ENCODE measurements at places on chromosomes 7 and 10.

GRCh38 chr7:139830782-139831501 lies 1.9 kb downstream of the TBXAS1 start:
- no peak for DNase-seq

GRCh38 chr7:32611201-32612099 lies 116.2 kb downstream of the AVL9 start:
- DNase-seq, result no peak

DNA sequence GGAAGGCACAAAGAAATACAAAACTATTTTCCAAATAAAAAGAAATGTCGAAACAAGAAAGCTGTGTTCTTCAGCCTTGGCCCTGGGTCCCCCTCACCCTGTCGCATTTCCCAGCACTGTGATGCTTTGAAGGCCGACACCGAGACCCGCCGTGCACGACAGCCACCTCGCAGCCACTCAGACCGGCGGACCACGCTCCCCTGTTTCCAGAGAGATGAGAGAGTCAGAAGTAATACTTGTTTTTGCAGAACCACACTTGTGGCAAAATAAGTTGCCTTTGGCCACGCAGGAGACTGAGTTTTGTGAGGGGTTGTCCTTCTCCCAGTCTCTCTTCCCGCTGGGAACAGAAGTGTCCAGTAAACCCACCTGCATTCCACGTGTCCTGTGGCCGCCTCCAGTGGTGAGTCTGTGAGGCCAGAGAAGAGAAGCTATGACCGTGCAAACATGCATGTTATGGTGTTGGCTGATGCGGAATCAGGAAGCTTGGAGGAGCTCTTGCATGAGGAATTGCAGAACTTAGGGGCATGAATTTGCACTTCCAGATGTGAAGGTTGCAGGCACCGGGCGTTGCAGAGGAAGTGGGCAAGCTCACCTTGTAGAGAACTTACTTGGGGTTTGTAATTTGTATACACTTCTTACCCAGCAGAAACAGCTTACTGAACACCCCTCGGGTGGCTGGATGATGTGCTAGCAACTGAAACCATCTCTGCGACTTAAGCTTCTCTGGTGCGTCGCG lies 194.5 kb downstream of the EBF3 start:
- no peak for DNase-seq

DNA sequence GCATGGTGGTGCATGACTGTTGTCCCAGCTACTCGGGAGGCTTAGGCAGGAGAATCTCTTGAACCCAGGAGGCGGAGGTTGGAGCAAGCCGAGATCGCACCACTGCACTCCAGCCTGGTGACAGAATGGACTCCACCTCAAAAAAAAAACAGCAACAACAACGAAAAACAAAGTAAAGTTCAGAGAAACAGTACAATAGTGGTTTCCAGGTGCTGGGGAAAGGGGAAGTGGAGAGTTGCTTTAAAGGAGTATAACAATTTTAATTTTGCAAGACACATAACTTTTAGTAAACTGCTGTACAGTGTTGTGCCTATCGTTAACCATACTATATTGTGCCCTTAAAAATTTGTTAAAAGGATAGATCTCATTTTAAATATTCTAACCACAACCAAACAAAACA lies 662.7 kb upstream of the POT1 start:
- no peak for DNase-seq

GRCh38 chr7:98719396-98719795 lies 102.3 kb downstream of the NPTX2 start:
- no peak for DNase-seq

DNA sequence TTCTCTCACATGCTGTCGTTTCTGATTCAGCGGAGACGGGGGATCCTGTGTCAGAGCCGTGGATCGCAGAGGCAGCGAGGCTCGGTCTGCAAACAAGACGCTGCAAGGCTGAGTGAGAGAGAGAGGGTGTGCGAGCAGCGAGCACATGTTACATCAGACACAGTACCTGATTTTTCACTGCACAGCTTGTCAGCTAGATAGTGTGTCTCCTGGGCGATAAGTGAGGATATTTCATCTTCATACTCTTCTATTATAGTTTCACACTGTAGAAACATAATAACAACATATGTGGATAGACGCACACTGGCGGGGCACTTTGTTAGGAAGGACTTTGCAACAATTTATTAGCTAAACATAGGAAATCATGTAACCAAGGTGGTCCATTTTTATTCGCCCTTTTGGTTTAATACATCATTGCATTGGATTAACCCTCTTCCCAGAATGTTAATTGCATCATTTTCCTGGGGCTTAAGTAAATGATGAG lies 39.5 kb downstream of the CNPY1 start:
- DNase-seq, result no peak

- no peak for DNase-seq
Measured at GRCh38 chr7:50351267-50351666, 46.8 kb downstream of the IKZF1 start.

DNA sequence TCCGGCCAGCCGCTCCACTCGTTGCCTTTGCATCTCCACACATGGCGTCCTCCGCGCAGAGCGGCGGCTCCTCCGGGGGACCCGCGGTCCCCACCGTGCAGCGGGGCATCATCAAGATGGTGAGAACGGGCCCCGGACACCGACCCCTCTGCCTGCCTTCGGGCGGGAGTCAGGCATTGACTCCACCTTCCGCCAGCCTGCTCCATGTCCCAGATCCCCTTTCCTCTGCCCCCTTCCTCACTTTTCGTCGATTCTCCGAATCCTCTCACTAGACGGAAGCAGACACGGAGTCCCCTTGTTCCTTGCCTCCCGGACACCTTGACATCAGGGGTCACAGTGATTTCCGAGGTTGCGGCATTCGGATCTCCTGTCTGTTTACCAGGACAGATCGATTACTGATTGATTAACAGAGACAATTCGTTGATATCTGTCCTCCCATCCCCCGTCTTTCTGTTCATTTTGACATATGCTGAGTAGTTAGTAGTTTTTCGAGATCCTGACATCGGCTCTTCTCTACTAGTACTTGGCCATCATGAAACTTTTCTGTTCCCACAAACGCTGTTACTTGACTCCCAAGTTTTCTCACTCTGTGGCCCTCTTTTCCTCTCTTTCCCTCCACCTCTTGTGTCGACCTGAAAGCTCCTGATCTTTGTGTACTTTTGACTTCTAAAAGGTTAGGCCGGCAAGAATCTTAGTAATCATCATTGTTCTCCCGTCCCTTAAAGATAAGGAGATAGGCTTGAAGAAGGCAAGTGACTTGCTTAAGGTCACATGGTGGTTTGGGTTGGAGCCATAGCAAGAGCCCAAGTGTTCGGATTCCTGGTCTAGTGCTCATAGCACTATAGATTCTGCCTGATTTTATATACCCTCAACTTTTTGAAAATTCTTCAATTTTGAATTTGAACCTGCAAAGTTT lies 597 bp downstream of the SND1 start:
- no peak for DNase-seq

DNA sequence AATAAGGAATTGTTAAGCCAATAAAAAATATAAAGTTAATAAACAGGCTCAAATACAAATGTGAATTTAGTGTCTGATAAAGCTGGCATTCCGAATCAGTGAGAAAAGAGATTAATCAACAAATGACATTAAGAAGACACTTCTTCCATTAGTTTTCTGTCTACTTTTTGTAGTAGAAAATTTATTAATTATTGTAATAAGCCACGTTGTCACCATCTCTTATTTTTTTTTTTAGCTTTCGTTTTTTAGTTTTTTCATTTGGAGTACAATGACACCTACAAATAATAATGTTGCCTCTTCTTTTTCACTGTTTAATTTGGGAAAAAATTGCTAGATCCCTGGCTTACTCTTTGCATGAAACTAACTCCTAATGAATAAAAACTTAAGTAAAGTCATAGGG lies 46.8 kb upstream of the STEAP1B start:
- no peak for DNase-seq

GRCh38 chr7:85289279-85289678 lies 102.4 kb upstream of the SEMA3D start:
- no peak for DNase-seq

DNA sequence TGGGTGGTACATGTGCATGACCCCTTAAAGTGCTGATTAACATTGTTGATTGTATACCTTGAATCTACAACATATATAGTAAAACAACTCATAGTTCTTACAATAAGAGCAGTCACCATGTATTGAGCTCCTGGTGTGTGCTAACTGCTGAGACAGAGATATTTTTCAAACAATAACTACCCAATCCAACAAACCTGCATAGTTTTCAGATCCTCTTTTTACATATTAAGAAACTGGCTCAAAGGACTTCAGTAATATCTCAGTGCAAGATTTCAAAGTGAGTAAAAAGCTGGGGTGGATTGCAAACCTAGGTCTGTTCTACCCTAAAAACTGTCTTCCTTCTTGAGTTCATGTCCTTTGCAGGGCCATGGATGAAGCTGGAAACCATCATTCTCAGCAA lies 272.2 kb downstream of the SNX13 start:
- no peak for DNase-seq

- DNase-seq, result no peak
Measured at GRCh38 chr10:19651549-19651948, 164.7 kb upstream of the PLXDC2 start.

- DNase-seq, result no peak
Measured at GRCh38 chr10:3835770-3836169, 50.8 kb upstream of the KLF6 start.

GRCh38 chr10:109861081-109861480 lies 62.2 kb downstream of the XPNPEP1 start:
- no peak for DNase-seq

GRCh38 chr7:70616211-70616610 lies 515.7 kb upstream of the GALNT17 start:
- DNase-seq, result no peak

DNA sequence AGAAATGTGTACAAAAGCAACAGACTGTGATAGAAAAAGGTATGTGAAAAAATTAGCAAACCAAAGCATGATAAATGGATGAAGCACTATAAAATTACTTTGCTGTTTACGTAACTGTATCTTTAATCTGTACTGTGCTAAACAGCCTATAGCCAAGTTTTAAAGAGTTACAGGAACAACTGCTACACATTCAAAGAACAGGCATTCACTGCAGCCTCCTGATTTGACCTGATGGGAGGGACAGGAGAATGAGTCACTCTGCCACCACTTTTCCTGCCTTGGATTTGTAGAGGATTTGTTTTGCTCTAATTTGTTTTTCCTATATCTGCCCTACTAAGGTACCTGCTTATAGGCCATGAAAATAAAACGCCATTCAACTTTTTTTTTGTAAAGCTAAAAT lies 116.1 kb downstream of the FANK1 start:
- no peak for DNase-seq

GRCh38 chr10:97207131-97207530 lies 21.4 kb upstream of the SLIT1 start:
- DNase-seq, result no peak

DNA sequence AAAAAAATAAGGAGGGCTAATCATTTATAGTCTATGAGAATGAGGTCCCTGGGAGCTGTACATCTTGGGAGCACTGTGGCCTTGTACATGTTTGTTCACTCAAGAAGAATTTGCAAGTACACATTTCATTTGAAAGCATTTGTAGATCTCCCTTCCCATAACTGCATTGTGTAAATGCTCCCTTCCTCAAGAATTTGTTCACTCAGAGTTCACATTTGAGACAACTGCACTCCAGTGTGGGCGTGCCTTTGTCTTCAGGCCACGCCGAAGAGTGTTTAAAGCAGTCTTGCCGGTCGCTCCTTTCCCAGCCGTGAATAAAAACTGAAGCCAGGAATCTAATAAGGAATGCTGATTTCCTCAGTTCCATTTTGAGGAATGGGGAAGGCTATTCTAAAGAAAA lies 291.1 kb upstream of the LYZL1 start:
- DNase-seq, result no peak

GRCh38 chr10:44368637-44369036 lies 16.3 kb downstream of the CXCL12 start:
- DNase-seq, result no peak

- no peak for DNase-seq
Measured at GRCh38 chr10:59894114-59894513, 12.2 kb downstream of the CCDC6 start.

DNA sequence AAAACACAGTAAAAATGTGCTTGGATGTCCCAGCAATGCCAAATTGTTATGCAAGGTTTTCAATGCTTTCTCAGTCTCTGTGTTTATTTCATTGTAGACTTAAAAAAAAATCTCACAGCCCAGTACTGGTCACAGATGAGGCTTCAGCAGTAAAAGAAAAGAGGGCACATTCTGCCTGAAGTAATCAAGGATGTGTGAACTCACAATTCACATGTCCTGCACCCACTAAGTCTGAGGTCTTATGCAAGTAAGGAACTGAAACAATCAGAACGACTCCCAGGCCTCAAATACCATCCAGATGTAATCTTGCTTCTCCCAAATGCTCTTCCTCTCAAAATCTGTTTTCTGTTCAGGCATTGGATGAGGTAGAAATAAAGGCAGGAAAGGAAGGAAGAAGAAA lies 33.7 kb downstream of the ADRB1 start:
- DNase-seq, result no peak

- no peak for DNase-seq
Measured at GRCh38 chr10:28316696-28317095, 13.8 kb upstream of the MPP7 start.

DNA sequence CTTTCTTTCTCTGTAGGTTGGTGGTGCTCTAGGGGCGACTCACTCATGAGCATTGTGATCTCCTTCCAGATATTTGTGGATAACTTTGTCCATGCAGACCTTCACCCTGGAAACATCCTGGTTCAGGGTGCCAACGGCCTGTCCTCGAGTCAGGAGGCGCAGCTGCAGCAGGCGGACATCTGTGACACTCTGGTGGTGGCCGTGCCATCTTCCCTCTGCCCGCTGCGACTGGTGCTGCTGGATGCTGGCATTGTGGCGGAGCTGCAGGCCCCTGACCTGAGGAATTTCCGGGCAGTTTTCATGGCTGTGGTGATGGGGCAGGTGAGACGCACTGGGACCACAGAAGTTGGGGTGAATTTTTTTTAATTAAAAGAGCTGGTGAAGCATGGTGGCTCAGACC lies 9.6 kb upstream of the NDUFB2 start:
- no peak for DNase-seq

Measured in iPS DF 6.9 (cell line).